ENCODE measurements at places on chromosomes 12 and 14.

GRCh38 chr12:125263385-125263784 lies 198.2 kb downstream of the AACS start:
- DNase-seq: no peak

- DNase-seq: no peak
Measured at GRCh38 chr14:33561488-33562175, 389.2 kb downstream of the EGLN3 start.

DNA sequence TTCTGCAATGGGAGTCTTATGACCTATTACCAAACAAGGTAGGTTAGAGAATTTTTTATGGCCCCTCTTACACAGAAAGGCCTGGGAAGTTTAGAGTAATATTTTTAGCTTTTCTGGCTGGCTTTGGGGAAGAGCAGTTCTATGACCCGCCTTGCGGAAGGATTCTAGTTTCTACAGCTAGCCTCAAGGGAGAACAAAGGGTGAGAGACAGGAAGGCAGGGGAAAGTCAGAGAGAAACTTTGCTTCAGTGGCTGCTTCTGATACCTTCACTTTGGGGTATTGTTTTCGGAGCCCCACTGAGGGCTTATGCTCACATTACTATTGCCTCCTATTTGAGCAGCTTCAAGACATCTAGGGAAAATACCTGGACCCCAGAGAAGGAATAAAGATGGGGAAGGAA lies 80.7 kb upstream of the NUDT4 start:
- DNase-seq: no peak

DNA sequence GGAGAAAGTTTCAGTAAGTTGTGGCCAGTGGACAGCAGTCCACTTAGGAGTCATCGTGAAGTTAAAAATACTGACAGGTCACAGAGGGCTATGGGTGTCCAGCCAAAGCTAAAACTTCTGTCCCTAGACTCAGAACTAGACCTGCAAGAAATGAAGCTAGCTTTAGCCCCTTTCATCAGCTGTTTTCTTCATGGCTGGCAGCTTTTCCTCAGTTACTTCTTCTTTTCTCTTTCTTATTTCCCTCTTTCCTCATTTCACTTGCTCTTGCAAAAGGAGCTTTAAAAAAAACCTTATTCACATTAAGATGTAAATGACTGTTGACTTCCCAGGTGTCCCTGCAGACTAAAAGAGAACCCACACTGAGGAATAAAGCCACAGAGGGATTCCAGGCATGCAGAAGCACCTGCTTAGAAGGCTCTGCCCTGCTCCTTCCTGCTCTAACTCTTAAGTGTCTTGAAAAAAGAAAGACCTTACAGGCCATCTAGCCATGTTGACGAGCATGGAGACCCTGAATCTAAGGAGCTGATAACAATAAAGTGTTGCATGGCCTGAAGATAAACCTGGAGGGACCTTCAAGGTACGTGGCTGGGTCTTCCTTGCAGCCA lies 69.7 kb upstream of the CCND2 start:
- no peak for DNase-seq

DNA sequence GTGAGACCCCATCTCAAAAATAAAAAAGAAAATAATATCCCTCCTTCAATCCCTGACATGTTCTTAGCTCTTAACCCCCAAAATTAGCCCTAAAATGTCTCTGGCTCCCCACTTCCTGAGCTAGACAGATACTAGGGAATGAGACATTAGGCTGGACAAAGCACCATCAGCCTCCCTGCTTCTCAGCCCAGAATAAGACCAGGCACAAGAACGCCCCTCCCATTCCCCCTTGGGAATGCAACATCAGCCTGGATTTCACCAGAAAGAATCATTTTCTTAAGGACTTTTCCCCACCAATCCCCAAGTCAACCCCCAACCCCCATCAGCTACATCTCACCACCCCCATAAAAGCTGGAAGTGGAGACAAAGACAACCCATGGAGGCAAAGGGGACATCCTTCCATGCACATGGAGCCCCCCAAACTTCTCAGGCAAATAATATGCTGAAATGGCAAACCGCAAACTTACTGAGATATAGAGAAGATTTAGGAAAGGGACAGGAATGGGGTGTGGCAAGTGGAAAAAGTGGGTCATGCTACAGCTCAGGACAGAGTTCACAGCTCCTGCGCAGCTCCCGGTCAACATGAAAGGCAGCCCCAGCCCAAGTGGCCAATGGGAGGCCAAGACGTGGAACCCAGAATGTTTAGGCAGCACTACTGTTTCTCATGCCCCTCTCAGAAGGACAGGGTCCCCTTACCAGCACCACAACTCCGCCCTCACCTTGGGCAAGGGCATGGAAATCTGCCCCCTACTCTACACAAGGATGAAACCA lies 2.7 kb downstream of the CHD4 start:
- DNase-seq: no peak

- no peak for DNase-seq
Measured at GRCh38 chr14:71885301-71885700, 46.9 kb upstream of the RGS6 start.

- DNase-seq: no peak
Measured at GRCh38 chr12:85225501-85225900, 54.5 kb upstream of the ALX1 start.

DNA sequence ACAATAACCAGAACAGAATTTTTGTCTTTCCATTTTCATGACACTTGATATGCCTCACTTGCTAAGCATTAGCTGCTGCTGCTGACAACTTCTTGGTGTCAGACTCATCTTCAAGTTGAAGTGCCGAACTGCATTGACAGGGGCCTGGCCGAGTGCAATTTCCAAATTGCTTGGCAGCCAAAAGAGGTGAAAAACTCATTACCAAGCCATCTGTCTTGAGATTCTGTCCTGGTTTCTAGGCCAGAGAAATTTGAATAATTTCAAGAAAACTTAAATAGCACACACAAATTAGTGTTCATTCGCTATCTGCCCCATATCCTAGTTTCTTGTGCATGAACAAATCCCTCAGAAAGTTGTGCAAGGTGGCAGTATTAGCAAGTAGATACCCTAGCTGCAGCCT lies 165.3 kb upstream of the RASSF8 start:
- no peak for DNase-seq

DNA sequence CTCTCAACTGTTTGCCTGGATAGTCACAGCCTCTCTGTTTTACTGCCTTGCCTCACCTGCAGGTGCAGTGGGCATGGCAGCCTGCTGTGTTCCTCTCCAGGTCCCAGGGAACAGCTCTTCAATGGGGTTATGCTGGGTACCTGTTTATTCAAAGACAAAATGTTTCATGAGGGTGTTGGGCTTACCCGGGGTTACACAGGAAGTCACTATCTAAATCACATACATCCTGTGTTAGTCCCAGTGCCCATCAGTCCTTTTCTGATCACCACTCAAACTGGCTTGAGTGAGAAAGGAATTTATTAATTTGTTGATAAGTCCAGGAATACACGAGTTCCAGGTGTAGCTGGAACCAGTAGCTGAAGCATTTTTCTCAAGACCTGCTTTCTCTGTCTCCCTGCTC lies 1503.6 kb upstream of the TMEM132C start:
- DNase-seq: no peak

GRCh38 chr12:74980510-74980909 lies 229.1 kb downstream of the KCNC2 start:
- DNase-seq: no peak

GRCh38 chr14:75379930-75380270 lies 47.9 kb upstream of the JDP2 start:
- DNase-seq: no peak

- DNase-seq: no peak
Measured at GRCh38 chr12:30744321-30744720, 10.4 kb downstream of the CAPRIN2 start.

- no peak for DNase-seq
Measured at GRCh38 chr12:2173971-2174370, 121.2 kb downstream of the CACNA1C start.

GRCh38 chr12:52382854-52383253 lies 2.6 kb downstream of the KRT84 start:
- no peak for DNase-seq

GRCh38 chr12:47743311-47743860 lies 15.3 kb downstream of the RAPGEF3 start:
- DNase-seq: no peak

DNA sequence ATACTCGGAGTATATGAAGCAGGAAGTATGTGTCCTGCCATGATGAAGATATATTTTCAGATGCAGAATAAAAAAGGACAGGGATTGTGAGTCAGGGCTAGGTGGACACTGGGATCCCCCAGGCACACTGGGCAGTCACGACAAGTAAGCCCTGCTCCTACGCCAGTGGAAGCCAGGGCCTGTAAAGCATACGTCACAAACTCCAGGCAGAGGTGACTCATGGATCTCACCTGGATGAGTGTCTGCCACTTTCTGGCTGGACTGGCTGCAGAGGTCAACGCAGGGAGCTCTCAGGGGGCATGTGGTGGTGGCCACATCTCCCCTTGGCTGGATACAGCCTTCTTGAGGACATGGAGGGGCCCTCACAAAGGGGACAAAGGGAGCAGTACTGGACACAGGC lies 262.3 kb downstream of the GLT1D1 start:
- DNase-seq: no peak

GRCh38 chr12:911191-911826 lies 38.2 kb downstream of the RAD52 start:
- DNase-seq: no peak

- no peak for DNase-seq
Measured at GRCh38 chr12:105384916-105385535, 54.5 kb downstream of the C12orf75 start.

DNA sequence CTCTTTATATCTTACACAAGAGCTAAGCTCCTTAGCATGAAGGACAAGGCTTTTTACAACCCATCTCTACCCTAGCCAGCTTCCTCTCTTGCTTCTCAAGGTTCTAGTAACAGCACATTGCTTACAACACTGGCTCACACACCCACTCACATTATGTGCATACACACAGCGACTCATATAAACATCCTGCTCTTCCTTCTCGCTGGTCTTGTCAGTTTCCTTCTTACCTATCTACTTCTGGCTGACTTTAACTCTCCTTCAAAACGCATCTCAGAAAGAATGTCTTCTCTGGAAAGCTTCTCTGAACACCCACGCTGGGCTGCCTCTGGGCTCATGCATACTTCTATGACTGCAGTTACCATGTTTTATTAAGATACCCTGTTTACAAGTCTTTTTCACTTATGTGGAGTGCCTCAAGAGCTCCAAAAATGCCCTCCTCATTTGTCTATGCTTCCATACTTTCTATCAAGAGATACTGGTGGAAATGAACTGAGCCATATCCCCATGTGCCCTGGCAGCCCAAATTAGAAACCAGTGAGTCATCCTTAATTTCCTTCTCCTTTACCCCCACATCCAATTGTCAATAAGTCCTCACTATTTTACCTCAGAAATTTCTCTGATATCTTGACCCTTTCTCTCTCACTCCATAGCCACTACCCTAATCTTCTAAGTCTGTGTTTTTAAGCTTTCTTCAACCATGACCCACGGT lies 126.9 kb upstream of the KRAS start:
- no peak for DNase-seq

DNA sequence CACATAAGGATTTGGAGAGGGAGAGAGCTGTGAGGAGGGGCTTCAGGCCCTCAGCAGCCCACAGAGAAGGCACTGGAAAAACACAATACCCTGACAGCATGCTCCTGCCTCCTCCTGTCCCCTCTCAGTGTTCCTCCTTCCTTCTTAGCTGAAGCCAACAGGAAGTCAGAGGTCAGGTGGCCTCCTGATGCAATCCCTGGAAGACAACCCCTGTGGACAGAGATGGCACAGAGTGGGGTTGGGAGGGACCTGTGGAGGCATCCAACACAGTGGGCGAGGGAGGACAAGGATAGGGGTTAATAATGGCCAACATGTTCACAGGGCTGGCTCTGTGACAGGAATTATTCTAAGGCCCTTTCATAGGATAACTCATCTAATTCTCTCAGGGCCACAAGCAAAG lies 15.4 kb upstream of the IFI27L2 start:
- DNase-seq: no peak

DNA sequence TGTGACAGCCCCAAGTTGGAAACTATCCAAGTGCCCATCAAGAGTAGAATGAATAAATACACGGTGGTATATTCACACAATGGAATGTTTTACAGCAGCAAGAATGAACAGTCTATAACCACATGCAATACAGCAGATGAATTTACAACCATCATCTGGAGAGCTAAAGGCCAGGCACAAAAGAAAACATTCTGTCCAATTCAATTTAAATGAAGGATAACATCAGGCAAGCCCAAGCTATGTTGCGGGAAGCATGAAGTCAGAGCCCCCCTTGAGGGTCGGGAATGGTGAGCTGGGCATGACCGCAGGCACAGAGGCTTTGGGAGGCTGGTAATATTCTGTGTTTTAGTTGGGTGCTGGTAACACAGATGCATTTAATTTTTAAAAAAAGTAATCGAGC lies 76.0 kb downstream of the SYNE3 start:
- no peak for DNase-seq

DNA sequence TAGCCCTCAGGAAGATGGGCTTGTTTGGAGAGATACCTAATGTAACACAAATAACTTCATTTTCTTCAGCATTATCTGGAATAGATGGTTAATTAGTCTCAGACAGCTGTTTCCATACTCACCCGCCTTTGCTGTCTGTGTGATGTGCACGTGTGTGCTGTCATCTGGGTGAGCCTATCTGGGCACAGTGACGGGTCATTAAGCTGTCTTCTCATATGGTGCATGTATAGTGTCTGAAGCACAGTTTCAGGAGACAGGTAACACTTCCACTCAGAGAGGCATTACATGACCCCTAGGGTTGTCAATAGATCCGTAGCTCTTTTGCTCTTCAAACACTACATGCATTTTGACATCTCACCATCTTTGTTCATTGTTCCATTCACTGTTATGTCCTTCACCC lies 493.3 kb downstream of the APAF1 start:
- DNase-seq: no peak

GRCh38 chr12:108305520-108305919 lies 33.6 kb downstream of the CMKLR1 start:
- no peak for DNase-seq

DNA sequence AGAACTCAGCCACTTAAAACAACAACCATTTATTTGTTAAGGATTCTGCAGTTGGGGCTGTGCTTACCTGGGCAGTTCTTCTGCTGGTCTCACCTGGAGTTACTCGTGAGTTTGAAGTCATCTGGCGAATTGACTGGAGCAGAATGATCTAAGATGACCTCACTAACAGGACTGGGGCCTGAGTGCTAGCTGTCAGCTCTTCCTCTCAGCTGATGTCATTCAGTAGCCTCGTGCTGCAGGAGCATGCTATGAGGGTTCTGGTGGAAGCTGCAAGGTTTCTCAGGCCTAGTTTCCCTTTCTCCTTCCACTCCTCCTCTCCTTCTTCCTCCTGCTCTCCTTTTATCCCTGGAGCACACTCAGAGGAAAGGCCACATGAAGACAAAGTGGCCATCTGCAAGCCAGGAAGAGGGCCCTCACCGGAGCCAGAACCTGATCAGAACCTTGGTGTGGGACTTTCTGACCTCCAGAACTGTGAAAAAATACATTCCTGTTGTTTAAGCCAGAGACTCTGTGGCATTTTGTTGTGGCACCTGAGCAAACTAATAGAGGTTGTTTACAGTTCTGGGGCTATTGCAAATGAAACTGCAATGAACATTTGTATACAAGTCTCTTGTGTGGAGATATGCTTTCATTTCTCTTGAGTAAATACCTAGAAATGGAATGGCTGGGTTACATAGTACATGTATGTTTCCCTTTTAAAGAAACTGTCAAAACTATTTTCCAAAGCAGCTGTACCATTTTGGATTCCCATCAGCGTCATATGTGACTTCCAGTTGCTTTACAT lies 21.9 kb upstream of the MAP3K9 start:
- DNase-seq: no peak

- DNase-seq: no peak
Measured at GRCh38 chr14:66944872-66945271, 244.4 kb upstream of the GARIN2 start.

- DNase-seq: no peak
Measured at GRCh38 chr14:82366803-82367202, 833.1 kb upstream of the SEL1L start.
